ENCODE measurements at places on chromosomes 5 and 9.

DNA sequence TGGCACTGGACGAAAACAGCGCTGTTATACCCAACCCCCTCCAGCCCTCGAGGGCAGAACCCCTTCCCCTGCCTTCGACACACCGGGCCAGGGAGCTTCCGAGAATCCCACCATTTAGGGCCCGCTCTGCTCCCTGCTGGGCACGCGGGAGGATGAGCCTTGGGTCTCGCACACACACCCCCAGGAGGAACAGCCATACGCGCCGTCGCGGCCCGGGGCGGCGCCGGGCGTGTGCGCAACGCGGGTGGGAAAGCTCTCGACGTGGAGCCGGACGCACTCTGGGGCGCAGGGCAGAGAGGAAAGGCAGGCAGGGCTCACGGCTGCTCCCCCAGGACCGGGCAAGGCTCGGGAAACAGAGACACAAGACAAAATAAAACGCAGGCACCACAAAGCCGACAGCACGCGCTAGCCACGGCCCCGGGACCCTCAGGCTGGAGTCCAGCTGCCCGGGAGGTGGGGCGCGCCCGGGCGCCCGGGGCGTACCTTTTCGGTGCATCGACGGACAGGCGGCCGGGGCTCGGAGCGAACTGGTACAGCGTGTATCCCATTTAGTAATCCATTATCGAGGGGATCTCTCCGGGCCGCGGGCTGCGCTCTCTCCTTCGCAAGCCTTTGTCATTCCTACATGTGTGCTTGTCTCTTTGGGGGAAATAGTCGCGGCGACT is 789 bp downstream of the SEMA6A start:
- no peak for DNase-seq

DNA sequence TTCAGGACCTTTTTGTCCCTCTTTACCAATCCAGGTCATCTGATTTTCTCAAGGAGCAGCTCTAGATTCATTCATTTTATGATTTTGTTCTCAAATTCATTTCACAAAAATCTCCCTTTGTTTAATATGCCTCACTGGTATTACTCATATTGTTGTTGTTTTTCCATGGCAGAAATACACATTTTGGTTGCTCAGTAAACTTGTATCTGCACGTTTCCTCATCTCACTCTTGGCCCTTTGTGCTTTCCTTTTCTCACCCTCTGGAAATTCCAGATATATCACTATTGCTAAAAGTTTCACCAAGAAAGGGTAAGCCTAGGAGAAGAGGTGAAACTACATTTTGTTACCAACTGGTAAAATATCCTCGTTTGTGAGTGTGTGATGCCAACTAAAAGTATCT is 14.8 kb downstream of the ASPN start:
- no peak for DNase-seq

DNA sequence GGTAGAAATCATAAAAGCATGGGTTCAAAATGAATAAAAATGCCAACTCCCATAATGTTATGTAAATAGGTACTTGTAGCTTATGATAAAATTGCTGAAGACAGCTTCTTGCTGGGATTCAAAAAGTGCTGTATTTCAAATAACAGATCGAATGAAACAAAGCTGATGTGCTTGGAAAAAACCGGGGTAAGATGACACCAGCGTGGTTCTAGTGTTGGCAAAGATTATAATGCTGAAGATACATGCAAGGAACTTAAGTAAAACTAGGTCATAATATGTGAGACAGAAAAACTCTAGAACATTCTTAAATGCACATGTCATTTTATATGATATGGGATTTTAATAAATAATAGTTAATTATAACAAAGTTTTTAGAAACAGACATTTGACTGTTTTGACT is 44.4 kb upstream of the APC start:
- no peak for DNase-seq

DNA sequence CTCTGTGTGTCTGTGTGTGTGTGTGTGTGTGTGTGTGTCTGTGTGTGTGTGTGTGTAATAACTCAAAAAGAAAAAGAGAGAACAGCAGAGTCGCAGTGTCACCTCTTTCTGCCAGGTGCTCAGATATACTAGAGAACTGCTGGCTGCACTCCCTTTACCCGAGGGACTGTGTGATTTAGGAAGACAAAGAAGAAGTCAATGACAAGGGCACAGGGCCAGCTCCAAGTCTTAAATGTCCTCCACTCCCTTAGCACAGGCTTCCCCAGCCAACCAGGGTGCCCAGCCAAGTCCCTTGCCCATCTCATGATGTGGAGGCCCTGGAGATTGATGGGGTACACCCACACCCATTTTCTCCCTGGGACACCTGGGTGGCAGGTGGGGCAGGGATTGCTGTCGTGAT is 8.7 kb downstream of the CCNJL start:
- no peak for DNase-seq

DNA sequence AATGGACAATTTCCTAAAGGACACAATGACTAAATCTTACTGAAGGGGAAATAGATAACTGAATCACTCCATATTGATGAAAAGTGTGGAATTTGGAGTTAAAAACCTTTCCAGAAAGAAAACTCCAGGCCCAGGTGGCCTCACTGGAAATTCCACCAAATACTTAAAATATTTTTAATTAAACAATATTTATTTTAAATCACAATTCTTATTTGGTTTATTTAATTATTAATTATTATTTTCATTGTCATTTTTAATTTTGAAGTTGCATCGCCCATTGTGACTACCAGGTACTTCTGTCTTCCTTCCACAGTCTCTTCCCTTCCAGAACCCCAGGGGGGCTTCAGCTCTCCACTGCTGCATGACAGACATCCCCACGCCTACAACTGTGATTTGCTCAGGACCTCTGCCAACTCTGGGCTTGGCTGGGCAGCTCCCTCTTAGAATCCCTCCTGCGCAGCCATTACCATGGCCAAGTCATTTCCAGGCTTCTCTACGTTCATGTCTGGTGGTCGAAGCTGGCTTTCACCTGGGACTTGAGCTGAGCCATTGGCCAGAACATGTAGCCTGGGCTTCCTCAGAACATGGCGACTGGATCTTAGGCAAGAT is 16.4 kb upstream of the GADD45G start:
- no peak for DNase-seq

DNA sequence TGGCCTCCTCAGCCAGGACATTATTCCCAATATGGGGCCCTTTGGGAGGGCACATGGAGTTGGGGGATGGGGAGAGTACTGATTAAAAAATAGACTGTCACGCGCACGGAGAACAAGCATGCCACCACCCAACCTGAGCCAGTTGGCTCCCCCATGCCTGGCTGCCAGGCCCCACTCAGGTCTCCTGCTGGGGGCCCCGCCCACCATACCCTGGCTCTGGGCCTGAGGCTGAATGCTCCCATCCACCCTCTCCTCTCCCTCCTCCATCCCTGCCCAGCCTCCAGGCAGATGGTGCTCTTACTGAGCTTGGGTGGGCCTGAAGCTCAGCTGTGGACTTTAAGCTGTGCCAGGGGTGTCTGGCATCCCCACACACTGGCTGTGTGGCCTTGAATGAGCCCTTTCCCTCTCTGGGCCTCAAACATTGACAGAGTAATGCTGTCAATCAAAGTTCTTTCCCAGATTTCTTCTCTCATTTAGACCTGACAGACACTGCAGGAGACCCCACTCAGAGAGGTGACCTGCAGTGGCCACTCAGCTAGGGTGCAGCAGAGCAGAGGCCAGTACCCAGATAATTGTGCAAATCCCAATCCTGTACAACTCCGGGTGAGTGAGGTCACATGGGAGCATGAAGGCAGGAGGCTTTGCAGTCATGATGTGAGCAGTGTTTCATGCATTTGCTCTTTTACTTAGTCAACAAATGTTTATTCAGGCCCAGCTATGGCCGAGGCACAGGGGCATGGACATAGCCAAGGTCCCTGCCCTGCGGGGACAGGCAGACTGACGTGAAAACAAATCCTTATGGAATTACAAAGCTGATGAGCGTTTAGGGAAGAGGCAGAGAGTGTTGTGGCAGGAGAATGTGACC is 9.8 kb upstream of the SYNPO start:
- DNase-seq = no peak

GRCh38 chr5:141639357-141640050 is 2.7 kb downstream of the RELL2 start:
- DNase-seq = no peak

DNA sequence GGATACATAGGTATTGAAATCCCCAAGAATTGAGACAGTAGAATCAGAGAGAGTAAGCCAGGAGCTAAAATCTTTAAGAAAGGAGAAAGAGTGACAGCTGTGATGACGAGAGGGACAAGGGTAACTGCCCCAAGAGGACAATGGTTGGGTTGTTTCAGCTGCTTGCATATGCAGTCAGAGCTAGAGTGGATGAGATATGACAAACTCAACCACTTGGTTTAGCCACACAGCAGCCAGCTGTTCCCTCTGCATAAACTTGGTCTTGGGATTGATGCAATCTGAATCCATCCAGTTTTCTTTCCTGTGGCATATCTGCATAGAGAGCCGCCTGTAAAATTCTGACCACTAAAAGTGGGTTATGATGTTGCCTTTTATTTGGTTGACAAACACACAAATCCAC is 100.7 kb downstream of the ZNF622 start:
- DNase-seq = no peak
